ENCODE measurements at places on chromosomes 11 and 22.

DNA sequence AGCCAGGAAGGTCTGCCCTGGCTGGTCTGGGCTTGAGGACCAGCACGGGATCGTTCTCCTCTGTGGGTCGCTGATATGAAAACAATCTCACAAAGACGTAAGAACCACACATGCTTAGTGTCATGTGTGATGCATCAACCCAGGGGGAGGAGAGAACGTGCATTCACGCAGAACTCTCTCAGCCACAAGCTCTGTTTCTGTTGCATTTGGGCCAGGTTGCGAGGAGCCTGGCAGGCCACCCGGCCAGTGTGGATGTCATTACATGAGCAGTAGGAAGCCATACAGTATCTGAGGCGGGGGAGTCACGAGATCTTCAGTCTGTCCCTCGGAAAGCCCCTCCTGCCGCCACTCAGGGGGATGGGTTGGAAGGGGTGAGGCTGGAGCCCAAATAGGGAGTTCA is 53.1 kb upstream of the KCNQ1OT1 start:
- DNase-seq = no peak

DNA sequence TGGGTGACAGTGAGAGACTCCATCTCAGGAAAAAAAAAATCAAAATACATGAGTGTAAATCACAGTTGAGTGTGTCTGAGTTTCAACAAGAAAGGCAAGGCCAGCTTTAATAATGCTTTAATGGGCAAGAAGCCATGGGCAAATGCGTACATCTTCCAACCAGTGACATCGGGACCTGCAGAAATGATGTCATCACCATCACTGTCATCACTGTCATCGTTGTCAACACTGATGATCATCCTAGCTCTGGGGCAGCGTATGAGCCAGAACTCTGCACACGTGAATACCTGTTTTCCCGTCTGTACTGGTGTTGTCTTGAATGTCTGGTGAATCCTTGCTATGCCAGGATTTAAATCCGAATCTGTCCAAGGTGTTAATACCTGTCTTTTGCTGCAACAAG is 712.5 kb downstream of the BRD1 start:
- no peak for DNase-seq

GRCh38 chr11:70675697-70676374 is 277.5 kb downstream of the CTTN start:
- no peak for DNase-seq

DNA sequence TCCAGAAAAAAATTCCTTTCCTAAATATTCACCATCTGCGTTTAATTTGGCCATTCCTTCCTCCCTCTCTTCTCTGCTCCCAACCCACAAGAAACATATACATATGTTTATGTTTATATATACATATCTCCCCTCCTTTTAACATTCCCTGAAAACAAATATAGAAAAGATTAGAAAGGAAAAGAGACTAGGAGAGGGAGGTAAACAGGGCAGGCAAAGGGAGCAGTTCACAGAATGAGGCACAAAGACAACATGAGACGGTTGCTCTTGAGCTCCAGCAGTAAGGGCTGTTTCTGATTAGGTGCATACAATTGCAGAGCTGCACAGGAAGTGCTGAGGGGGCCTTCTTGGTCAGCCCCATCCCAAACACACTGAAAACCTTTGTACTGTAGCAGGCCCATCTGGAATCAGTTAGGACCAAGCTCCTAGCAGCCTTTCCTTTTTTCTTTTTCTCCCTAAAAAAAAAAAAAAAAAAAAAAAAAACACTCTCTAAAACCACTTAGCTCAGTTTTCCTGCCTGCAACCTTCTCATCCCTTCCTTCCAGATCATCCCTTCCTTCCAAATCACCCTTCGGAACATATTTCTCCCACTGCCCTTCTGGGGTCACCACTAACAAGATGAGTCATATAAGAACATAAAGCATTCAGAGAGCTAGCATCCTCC is 57.0 kb downstream of the RBFOX2 start:
- DNase-seq = no peak

DNA sequence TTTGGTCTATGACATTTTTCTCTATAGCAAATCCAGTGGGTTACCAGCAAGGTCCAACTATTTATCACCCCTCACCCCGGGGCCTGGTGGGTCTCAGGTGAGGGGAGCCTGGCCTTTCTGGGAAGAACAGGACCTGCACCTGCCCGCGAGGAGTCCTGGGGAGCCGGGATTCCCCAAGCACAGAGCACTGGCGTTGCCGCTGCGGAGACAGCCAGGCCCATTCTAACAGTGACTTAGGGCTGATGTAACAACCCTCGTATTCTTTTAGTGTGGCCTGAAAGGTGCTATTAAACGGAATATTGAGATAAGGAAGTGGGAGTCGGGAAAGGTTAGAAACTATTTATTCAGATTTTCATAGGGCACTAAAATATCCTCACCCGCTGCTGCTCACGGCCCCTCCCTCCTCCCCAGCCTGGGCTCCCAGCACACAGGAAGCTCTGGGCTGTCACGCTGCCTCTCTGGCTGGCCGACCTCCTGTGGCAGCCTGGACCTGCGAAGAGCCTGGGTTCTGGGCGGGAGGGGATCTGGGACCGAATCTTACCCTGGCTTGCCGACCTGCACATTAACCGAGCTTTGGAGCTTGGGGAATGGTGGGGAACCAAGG is 141.2 kb downstream of the MIAT start:
- DNase-seq = no peak

- DNase-seq = no peak
These were observed 64.3 kb upstream of the IGLL5 start for GRCh38 chr22:22823131-22823810.

DNA sequence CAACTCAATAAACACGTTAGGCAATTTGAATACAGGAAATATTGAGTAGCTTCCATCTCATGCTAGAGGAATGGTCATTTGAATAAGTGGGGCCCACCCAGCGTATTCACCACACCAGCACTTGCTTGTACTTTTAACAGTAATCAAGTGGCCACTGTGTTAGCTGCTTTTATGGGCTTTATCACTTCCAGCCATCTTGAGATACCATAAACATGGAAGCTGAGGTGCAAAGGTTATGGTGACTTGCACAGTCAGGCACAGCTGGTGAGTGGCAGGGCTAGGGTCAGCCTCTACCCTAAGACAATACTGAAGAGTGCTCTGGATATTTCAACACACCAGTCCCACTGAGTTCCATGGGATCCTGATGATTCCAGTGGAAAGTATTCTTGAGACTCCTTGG is 6.7 kb downstream of the JOSD1 start:
- DNase-seq = no peak

GRCh38 chr22:23265368-23265700 is 85.0 kb downstream of the BCR start:
- no peak for DNase-seq

DNA sequence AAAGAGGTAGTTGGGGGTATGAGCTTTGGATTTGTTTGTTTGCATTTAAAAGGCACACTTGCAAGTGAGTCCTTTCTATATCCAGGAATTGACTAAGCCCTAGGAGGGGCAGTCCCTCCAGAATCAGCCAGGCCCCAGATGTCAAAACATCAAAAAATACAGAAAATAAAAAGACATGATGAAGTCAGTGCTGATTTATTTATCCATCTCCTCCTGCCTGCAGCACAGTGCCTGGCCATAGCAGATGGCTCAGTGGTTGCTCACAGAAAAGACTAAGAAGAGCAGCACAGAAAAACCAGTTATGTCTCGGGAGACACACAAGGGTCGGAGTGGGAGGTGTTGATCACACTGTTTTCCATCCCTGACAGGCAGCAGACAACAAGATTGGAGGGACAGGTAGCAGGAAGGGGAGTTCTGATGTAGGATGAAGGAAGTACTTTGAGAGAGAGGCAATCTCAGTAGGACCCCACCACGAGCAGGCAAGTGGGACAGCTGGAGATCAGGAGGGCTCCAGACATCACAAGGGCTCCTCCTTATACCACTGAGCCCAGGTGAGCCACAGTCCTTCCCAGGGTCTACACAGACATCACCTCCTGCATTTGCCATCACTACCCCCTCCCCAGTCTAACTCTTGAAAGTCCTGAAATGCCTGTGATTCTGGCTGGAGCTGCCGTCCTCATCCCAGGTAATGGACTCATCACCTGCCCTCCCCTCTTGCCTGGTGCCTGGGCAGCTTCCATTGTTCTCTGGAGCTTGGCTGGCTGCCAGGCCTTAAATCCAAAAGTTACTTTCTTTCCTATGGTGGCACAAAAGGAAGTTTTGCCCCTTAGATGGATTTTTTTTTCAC is 32.3 kb downstream of the TMPRSS5 start:
- no peak for DNase-seq

GRCh38 chr11:86047275-86047991 is 21.5 kb downstream of the PICALM start:
- peak; percentile 69 for DNase-seq

DNA sequence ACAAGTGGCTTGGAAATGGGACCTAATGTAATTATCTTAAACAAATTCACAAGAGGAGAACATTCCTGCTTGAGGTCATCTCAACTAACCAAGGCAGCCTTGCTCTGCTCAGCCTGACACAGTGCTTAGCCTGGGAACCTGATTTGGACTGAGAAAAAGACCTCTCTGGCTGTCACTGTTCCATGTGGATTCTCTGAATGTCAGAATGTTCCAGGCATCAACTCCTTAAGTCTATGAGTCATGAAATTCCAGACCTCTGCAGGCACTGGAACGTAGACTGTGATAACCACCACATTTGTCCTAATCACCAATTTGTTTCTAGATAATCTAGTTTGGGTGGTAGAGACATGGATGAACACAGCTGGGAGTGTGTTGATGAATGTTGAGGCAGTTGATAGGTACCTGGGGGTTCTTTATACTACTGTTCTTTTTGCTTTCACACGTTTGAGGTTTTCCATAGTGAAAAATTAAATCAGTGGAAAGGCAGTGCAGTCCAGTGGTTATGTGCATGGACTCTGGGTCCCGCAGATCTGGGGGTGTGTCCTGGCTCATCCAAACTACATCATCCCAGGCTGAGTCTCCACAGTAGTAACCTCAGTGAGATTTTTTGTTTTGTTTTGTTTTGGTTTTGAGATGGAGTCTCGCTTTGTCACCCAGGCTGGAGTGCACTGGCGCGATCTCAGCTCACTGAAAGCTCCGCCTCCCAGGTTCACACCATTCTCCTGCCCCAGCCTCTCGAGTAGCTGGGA is 269.6 kb downstream of the MN1 start:
- DNase-seq = no peak

DNA sequence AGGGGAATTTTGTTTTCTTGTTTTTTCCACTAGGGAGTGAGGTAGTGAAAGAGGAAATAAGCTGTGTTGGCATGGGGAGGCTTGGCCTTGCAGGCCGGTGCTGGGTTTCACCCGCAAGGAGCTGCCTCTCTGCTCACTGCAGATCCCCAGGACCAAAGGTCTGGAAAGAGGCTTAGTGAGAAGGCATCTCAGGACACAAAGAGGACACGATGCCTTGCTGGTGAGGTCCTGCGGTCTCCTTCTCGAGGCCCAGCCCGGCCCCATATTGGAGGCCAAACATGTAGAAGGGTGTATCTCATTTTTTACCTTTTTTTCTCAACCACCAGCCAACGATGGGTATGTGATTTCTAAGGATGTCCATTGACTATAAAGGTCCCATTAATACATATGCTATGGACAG is 17.6 kb downstream of the TIMP3 start:
- no peak for DNase-seq

DNA sequence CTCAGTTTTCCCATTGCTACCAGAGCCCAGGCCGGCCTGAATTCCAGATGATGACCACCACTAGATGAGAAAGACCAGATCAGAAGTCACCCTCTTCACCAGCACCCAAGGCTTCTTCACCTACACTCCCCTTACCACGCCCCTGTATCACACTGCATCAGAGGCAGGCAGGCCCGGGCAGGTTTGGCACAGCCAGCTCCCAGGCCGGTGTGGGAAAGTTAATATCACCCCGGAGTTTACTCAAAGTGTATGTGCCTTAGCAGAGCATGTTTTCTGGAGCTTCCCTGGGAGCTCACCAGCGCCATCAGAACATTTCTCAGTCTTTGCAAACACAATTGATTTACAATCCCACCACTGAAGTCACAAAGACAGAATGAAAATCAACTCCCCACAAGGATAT is 47.5 kb upstream of the POU2AF1 start:
- DNase-seq = no peak

DNA sequence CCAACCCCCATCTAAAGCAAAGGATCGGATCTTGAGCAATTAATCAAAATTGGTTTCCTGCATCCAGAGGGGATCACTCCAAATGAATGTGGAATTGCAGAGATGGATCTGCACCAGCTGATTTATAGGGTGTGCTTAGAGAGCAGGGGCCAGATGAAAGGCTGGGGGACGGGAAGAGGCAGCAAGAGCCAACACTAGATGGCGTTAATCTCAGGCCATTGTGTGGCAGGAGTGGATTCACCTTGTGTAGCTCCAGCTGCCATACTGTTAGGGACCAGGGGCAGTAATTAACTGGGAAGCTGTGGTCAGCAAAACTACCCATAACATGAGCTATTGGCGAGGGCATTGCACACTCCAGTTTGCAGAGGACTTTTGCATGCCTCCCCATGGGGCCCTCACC is 35.6 kb downstream of the SERPINH1 start:
- no peak for DNase-seq

DNA sequence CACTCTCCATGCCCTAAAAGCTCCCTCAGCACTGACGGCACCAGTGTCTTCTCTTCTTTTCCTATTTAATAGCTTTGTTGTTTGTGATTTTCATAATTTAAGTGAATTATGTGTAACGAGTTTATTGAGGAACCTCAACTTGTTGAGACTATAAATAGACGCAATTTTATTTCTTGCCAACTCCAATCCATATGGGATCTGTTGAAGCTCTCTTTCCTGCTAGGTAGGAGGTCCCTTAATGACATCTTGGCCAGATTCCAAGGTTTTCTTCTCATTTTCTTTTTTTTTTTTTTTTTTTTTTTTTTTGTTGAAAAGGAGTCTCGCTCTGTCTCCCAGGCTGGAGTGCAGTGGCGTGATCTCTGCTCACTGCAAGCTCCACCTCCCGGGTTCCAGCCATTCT is 14.2 kb downstream of the RTL6 start:
- no peak for DNase-seq

- no peak for DNase-seq
These were observed 32.5 kb downstream of the MRGPRX2 start for GRCh38 chr11:19027829-19028595.

DNA sequence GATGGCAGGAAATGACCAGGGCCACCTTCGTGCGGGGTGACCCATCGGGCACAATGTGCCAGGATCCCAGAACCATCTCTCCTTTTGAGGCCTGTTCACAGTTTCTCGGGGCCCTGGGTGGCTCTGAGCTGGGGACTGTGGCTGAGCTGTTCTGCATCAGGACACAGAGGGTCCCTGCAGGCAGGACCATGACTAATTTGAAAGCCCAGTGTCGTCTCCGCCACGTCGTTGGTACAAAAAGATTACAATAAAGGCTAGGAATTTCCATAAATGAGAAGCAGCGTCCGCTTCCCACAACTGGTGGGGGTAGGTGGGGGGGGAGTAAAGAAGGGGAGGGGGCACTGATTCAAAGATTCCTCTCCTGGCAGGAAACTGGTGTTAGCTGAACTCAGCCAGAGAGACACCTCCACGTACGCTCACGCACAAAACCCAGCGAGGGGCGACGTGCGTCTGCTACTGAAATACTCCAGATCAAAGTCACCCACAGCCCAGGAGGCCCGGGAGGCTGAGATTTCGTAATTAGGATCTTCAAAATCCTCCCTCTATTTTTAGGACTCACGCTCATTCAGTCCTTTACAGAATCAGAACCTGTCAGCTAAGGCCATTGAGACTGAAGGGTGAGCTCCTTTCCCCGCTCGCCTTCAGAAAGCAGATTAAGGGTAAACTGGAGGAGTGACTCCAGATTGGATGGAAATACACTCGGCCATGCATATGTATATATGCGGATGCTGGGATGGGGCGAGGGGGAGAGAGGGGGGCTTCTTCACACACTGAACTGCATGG is 11.0 kb downstream of the MN1 start:
- no peak for DNase-seq

GRCh38 chr11:124174001-124174583 is 9.1 kb upstream of the OR10D3 start:
- no peak for DNase-seq

All from stimulated activated CD4-positive, alpha-beta T cell treated with anti-CD3 and anti-CD28 coated beads, Interleukin-1b, Interleukin-23, amount 100 ng/mL, for 48 hours (primary cell).